ENCODE measurements at places on chromosomes 4 and X.

GRCh38 chrX:24341795-24342194 lies 18.6 kb upstream of the SUPT20HL1 start:
- no peak for DNase-seq

DNA sequence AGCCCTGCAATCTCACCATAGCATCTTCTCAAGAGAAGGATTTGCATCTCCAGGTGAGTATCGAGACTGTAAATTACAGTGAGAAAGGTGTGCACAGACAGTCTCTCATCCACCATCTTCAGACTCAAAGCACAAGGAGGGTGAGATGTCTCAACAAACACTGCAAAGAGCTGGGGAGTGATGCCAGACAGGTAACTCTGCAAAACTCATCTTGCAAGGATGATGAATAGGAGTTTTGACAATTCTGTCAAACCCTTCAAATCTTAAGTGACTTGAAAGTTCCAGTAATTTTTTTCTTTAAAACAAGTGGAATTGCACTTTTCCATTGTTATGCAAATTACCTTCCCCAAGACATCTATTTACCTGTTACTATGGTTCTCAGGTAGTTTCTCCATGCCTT lies 277.2 kb upstream of the VCX3A start:
- DNase-seq, result no peak

- no peak for DNase-seq
Measured at GRCh38 chr4:102779204-102779603, 18.4 kb upstream of the MANBA start.

DNA sequence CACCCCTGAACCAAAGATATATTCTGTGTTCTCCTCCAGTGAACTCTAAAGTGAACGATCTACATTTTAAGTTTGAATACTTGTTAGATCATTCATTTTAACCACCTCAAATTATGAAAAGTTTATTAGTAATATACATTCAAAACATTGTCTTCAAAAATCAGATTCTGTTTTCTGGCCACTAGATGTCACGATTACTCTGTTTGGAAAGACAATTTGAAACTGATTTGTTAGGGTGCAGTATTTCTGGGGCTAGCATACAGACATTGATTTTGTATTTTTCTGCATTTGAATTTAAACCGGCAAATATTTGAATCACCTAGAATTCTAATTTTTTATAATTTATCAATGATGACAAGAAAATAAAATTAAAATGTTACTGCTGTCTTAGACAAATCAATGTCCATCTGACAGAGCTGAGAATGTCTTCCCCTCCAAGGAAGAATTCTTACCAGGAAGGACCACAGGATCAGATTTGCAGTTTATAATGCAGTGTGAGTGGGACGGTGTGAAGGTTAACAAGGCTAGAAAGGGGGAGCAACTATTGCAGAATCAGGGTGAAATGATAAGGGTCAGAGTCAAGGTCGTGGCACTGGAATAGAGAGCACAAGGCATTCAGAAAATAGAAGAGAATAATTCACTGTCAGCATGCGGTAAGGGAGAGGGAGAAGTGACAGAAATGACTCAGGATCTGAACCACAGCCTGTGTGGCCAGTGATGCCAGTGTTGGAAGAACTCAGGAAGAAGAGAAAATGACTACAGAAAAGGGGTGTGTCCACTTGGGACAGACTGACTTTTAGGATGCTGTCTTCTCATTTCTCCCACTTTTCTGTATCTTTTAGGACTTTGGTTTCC lies 91.6 kb downstream of the ANXA10 start:
- DNase-seq, result no peak

DNA sequence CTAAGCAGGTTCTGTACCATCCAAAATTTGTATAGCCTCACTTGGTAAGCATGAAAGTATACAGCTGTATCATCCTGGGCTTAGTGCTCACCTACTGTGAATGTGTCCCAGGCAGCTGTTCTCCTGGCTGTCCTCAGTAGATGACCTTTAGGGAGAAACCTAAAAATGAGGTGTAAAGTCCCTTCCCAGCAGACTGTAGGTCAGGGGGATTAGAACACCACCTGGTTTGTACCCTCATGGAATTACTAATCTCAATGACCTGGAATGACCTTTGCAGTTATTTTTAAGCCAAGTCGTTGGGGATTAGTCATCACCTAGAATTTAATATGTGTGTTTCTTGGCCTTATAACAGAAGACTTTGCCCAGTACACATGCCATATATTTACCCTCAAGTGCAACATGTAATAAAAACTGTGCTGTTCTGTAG lies 39.1 kb upstream of the MBTPS2 start:
- no peak for DNase-seq

- no peak for DNase-seq
Measured at GRCh38 chr4:98411731-98412130, 150.5 kb downstream of the RAP1GDS1 start.

- no peak for DNase-seq
Measured at GRCh38 chrX:68429216-68429615, 4.1 kb downstream of the OPHN1 start.

DNA sequence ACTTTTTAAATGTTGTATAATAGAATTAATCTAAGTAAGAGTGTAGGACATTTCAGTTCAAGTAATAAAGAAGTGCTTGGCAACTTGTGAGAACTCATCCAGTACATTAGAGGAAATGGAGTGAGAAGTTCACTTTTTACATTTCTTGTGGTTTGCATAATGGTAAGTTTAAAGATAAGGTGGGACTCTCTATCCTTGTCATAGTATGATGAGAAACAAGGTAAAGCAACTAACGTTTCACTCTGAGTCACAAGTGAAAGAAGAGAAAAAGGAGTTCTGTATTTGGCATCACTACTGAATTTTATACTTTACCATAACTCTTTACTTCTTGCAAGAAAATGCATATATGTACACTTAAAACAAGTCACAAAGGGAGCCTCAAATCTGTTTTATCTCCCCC lies 219.4 kb downstream of the SLC4A4 start:
- no peak for DNase-seq

- no peak for DNase-seq
Measured at GRCh38 chr4:184548316-184548647, 73.9 kb upstream of the IRF2 start.

DNA sequence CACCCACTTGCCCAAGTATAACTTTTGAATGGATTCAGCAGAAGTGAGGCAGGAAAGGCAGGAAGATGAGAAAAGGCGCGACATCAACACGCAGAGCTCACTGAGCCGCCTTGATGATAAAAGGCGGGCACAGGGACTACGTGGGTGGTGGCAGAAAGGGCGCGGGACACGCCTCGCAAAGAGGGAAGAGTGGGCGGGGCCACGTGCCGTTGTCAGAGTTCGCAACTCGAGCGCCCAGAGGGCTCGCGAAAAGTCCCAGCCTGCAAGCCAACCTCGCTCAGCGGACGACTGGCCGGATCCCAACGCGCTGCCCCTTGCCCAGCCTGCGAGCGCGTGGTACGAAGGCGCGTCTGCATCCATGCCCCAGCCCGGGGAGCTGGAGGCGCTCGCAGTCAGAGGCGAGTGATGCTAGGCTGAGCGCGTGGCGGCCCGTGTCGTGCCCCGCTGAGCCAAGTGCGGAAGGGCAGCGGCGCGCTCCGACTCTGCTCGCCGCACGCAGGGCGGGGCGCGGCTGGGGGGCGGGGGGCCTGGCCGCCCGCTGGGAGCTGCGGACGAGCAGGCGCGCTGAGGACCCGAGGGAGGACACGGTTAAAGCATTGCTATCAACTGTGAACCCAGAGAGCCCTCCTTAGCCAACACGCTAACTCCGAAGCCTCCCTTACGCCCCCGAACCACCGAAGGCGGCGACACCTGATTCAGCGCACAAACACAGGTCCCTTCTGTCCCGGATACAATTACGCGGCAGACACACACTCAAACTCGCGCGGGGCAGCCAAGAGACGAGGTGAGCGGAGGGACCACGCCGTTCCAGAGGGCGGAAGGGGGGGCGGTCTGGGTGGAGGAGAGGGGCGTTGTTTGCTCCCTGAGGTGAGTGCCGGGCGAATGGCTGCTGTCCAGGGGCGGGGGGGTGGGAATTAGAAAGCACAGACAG lies at the start of gene UGT8:
Gene UGT8, plus strand, starts transcription at position 617 of the 931 bp plus-strand sequence. CDS start 24,074 bp downstream, outside the sequence.
- peak; percentile 64 for DNase-seq

DNA sequence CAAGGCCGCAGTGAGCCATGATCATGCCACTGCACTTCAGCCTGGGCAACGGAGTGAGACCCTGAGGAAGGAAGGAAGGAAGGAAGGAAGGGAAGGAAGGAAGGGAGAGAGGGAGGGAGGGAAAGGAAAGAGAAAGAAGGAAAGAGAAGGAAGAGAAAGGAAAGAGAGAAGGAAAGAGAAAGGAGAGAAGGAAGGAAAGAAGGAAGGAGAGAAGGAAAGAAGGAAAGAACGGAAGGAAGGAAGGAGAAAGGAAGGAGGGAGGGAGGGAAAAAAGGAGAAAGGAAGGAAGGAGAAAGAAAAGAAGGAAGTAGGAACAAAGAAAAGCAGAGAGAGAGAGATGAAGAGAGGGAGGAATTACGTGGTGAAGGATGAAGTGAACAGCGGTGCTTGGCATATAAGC lies 30.4 kb downstream of the PRPS1 start:
- DNase-seq, result no peak

GRCh38 chr4:85445050-85445639 lies 29.8 kb upstream of the ARHGAP24 start:
- no peak for DNase-seq

DNA sequence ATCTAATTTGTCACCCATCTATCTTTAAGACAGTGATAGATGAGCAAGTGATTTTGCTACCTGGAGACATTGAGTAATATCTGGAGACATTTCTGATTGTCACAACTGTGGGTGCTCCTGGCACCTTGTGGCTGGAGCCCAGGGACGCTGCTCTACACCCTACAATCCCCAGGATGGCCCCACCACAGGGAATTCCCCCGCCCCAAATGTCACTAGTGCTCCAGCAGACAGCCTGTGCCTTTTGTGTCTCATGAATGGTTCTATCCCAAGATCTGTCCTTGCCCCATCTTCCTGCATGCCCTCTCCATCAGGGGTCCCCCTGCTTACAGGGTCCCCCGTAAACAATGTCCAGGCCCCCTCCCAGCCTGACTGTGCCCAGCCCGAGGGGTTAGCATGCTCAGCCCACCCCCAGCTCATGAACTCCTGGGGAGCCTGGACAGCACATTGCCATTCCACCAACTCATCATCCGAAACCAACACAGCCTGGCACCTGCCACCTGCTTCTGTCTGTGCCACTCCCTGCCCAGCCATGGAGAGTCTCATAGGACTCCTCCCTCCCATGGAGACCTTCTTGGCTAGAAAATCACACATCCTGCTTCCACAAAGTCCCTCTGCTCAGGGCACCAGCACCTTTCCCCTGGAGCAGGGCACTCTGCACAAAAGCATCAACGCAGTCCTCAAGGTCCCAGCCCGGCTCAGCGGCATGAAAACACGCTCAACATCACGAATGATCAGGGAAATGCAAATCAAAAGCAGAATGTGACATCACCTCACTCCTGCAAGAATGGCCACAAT lies 5.7 kb downstream of the P2RY8 start:
- no peak for DNase-seq

DNA sequence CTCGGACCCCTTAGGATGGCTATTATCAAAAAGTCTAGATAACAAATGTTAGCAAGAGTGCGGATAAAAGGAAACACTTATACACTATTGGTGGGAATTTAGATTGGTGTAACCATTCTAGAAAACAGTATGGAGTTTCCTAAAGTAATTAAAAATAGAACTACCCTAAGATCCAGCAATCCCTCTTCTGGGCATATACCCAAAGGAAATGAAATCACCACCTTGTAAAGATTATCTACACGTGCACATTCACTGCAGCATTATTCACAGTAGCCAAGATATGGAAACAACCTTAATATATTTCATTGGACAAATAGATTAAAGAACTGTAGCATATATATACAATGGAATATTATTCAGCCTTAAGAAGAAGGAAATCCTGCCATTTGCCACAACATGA lies 462.4 kb downstream of the IQCM start:
- no peak for DNase-seq

DNA sequence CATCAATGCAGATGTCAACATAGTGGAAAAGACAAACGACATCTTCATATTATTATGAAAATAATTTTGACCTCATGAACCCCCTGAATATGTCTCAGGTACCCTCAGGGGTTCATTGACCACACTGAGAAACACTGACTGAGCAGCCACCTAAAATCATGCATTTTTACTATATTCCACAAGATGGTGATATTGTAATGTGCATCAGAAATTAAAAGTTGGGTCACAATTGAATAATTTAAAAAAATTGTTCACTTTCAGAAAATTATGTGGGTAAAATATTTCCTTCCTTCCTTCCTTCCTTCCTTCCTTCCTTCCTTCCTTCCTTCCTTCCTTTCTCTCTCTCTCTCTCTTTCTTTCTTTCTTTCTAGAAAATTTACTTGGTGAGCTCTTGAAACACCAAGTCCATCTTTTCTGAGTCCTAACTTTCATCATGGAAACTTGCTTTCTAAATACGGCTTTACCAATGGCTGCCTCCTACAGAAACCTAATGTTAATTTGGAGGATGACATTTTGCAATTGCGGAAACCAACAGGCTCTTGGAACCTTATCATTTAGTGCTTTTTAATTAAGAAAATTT lies 103.6 kb downstream of the RTL3 start:
- no peak for DNase-seq

DNA sequence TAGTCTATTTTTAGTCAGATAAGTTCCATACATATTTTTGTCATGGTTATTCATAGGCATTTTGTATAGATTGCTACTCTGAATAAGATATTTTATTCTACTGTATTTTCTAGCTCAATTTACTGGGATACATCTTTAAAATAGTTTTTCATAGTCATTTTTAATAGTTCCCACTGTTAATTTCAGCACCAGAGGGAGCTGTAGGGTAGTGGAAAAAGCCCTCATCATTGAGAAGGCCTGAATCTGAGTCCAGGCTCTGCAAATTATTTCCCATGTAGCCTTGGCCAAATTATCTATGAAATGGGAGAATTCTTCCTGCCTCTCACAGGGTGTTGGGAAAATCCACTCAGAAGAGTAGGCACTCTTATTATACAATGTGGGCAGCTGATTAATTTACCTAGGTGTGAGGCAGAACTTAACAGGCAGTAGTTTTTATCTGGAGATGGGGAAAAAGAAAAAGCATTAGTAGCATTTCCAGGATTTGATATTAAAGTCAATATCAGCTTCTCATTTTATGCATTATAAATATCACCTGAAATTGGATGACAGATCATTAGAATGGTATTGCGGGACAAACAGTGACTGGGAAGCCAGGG lies 102.9 kb upstream of the PAQR3 start:
- no peak for DNase-seq

DNA sequence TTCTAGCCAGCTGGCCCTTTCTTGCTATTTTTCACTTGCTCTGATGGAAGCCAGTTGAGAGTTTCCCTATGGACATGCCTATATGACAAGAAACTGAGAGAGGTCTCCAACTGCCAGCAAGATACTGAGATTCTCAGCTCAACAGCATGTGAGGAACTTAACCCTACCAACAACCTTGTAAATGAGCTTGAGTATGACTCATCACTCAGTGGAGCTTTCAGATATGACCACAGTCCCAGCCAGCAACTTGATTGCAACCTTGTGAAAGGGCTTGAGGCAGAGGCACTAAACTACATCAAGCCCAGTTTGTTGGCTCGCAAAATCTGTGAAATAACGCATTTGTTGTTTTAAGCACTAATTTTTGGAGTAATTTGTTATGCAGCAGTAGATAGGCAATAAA lies 175.8 kb downstream of the COMMD8 start:
- DNase-seq, result no peak

All from posterior cingulate gyrus (tissue), 11 donors.